ENCODE measurements at places on chromosomes 4 and X.

- DNase-seq, result no peak
Observed at GRCh38 chr4:182293691-182294255, 50.6 kb downstream of the TENM3 start.

DNA sequence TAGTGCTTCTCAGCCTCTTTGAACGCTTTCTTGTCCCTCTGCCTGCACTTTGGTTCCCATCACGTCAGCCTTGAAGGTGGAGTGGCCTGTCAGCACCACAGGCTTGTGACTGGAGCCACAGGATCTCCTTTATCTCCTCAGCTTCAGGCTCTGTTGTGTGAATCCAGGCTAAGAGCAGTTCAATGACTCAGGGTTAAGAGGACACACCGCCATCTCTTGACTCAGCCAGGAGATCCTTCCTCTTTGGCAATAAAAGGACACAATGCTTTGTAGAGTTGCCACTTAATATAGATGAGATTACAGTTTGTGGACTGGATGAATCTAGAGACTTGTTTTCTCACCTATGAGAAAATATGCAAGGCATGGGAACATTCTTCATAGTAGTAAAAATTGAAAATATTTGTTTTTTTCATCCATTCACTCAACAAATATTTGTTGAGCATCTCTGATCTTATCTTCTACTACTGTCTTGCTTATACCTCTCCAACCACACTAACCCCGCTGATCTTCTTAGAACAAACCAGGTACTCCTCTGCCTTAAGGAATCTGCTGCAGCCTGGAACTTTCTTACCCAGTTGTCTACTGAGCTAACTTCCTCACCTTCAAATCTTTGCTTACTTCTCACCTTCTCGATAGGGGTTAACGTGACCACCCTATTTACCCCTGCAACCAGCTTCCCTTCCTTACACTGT lies 62.3 kb downstream of the UCHL1 start:
- DNase-seq, result no peak

- DNase-seq, result no peak
Observed at GRCh38 chr4:54657551-54658251, at the start of gene KIT. Gene KIT (plus strand): TSS chr4:54657957. CDS start chr4:54658015, 58 bp downstream.

DNA sequence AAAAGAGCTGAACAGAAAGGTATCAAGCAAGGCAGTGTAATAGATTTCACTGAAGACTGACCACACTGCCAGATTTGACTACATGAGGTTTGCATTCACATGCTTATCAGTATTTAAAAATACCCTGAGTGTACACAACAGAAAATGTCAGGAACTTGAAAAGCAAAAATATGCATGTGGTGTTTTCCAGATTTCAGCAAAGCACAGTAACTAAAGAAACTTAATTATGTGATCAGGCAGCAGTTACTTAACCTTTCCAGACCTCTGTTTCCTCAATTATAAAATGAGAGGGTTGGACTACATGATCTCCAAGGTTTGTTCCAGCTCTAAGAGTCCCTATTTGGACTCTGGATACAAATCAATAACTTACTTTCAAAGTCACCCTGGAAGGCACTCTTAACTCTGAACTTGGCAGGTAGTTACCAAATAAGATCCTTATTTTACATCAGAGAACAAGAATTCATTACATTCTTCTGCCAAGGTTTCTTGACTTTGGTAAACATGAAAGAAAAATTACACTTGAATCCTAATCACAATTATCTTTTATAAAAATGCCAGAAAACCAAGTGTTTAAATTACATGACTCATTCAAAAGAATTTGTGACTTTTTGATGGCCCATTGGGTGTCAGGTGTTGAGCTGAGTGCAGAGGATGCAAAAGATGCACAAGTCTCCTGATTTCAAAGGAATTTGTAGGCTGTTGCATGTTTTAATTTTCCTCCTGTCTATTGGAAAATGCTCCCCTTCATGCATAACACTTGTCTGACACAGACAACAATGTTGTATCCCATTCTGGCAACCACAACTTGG lies 241.6 kb downstream of the MGST2 start:
- DNase-seq, result no peak

DNA sequence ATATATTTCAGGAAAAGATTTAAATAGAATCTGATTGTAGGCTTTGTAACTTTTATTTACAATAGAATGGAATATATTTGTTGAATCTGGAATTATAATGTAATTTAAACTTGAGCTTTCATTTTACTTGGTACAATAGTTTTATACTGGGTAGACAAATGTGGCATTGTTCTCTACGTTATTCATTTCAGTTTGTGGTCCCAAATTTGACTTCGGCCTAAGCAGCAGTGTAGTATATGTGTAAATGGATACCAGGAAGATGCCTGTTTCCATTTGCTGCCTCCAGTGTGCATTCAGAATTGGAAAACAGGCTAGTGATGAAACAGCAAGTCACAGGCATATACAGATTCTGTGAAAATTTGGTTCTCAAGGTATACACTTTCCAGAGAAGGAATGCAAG lies 77.8 kb downstream of the CLDN22 start:
- no peak for DNase-seq

DNA sequence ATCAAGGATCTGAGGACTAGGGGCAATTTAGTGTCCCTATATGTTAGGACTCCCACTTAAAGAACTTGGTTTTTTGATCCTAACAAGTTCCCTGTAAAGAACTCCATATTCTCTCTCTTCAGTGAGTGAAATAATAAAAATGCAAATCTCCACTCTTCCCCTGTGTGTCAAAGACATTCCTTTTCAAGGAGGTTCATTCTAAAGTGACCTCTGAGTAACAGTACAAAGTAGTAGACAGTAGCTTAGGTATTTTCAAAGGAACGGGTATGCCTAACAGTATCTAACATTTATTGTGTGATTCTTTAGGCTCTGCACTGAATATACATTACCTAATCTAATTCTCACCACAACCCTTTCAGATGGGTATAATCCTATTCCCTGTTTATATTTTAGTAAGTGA lies 58.4 kb upstream of the SCOC start:
- no peak for DNase-seq

GRCh38 chr4:98517218-98518021 lies 141.0 kb downstream of the TSPAN5 start:
- DNase-seq, result no peak

DNA sequence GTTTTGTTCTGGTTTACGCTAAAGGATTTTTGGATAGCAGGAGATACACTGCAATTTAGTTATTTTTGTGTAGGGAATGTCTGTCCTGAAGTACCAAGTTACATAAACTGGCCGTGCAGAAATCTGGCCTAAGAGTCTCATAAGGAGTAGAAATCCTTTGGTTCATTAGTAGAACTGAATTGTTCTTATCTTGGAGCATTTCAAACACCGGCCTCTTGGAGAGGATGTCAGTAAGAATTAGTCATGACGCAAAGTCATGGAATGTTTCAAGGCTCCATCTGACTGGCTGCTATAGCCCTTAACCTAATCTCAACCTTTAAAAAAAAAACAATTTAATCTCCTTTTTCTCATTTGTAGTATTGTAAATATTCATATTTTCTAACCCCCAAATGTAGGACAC lies 15.2 kb downstream of the PDLIM3 start:
- no peak for DNase-seq

DNA sequence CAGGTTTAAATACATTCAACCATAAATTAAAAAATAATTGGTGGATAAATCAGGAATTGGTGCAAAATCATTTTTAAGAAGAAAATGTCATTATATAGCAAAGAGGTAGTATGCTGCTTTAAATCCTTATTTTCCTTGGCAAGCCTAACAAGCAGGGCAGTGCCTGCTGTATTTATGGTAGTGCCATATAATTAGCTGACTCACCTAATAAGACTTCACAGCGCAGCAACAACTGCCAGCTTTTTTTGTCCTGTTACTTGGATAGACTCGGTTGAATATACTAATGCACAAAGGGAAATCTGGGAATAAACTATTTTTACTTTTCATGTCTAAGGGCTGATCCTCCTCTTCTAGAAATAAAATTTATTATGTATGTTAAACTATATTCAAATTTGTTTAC lies 99.1 kb downstream of the SNCA start:
- DNase-seq, result no peak

GRCh38 chrX:41734530-41734929 lies 10.5 kb downstream of the GPR82 start:
- no peak for DNase-seq

DNA sequence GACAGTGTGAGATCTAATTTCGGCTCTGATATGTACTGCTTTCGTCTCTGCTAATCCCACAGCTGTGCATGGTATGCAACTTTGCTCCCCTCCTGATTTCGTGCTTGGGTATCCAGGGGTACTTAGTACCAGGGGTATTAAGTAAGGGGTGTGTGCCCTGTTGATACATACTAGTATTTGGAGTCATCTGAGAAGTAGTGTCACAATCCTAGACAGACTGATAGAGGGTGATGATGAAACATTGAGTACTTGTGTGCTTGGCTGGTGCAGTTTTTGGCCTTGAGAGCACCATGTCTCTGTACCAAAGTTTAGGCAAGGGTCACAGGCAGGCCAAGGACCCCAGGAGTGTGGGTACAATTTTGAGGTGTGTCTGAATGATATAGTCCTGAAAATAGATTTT lies 10.9 kb downstream of the GPAT3 start:
- DNase-seq, result no peak

DNA sequence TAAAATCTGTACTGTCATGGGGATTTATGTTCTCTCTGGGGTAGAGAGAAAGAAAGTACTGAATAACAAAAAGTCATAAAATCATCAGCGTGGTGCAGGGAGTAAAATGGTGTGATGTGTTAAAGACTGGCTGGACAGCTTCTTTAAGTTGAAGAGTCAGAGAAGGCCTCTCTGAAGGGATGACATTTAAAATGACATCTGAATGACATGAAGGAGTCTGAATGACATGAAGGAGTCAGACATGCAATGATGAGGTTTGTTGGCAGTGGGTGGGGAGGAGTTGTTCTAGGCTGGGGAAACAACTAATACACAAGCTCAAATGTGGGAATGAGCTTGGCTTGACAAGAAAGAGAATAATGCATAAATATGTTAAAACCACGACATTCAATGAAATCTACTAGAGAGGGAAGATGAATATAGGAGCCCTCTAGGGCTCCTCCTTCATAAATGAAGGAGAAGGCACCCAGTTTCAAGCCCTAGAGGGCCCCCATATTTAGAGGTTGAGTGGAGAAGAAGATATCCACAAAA lies 63.9 kb upstream of the KIT start:
- no peak for DNase-seq

DNA sequence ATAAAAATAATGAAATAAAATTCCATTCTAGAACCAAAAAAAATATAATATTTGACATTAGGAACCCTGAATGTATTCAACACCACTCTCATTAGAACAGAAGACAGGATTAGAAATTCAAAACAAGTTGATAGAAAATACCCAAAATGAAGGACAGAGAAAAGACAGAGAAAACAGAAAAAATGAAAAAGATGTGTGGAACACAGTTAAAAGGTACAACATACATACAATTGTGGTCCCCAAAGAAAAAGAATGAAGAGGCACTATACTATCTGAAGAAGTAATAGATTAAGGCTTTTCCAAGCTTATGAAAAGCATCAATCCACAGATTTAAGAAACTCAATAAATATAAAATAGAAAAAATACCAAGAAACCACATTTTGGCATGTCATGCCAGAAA lies 16.4 kb downstream of the ANKRD50 start:
- no peak for DNase-seq

GRCh38 chr4:122826553-122827257 lies at the start of gene FGF2:
Gene FGF2 (plus strand): TSS chr4:122826831. CDS start chr4:122827175, 344 bp downstream.
- no peak for DNase-seq

DNA sequence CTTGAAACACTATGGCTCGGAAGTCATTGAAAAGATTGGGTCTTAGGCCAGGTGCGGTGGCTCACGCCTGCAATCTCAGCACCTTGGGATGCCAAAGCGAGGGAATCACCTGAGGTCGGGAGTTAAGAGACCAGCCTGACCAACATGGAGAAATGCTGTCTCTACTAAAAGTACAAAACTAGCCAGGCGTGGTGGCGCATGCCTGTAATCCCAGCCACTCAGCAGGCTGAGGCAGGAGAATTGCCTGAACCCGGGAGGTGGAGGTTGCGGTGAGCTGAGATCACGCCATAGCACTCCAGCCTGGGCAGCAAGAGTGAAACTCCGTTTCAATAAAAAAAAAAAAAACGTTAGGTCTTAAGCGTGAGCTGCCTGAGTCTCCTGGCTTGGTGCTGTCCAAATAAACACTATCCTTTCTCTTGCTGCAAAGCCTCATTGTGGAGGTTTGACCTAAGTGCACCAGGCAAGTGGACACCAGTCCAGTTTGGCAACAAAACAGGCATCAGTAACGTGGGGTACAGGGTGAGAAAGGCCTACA lies 185.9 kb downstream of the DHRSX start:
- no peak for DNase-seq

DNA sequence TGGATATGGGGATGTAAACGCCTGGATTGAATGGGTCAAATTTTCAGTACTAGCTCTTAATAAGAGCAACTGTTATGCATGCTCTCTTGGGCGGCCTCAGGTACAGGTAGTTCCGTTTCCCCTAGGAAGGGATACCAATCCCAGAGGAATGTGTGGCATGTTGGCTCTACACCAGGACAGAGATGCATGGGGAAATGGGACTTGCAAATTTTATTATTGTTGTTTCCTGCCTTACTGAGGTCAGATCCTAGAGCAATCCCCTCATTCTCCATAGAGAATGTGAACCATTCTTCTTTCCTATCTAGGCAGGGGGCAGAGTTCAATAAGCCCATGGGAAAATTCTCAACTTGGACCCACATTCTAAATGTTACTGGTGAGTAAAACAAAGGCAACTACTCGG lies 361.8 kb upstream of the FGF16 start:
- DNase-seq, result no peak

- no peak for DNase-seq
Observed at GRCh38 chrX:46927718-46928117, 15.5 kb downstream of the JADE3 start.

DNA sequence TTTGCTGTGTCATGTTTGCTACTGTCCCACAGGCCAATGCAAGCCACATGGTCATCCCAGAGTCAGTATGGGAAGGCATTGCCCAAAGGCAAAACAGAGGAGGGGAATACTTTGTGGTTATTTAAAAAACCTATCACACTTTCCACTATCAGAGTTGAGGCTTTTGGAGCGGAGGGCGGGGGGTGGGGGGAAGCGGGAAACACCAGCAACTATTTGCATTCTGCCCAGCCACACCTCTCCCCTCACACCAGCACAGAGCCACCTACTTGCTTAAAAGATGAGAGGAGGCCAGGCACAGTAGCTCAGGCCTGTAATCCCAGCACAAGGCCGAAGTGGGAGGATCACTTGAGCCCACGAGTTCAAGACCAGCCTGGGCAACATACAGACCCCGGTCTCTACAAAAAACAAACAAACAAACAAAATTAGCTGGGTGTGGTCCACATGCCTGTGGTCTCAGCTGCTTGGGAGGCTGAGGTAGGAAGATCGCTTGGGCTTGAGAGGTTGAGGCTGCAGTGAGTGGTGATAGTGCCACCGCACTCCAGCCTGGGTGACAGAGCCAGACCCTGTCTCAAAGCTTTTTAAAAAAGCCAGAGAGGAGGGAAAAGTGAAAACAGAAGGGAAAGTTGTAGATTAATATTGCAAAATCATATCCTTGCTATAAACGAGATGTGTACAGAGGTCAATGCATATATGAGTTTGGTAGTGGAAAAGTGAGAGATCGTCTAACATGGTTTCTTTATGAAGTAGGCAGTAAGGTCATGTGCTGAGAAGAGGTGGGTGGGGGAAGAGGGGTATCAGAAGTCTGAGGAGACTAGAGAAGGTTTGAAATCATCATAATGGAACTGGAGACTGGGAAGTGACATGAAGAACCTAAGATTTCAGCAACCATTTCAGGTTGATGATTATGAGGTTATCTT lies 1.9 kb upstream of the CHST7 start:
- DNase-seq, result no peak

- DNase-seq, result no peak
Observed at GRCh38 chr4:24701683-24702082, 93.7 kb upstream of the SOD3 start.

All from stimulated activated CD8-positive, alpha-beta memory T cell treated with anti-CD3 and anti-CD28 coated beads, Interleukin-7, amount 100 ng/mL, for 1 hour (primary cell).